NCI-H1417 treated with DMSO at 0.1 percent for 48 hours (cell line): ENCODE measurements at places on chromosomes 5 and 9.

GRCh38 chr5:143931986-143932385 lies 120.0 kb downstream of the HMHB1 start:
- DNase-seq = no peak

DNA sequence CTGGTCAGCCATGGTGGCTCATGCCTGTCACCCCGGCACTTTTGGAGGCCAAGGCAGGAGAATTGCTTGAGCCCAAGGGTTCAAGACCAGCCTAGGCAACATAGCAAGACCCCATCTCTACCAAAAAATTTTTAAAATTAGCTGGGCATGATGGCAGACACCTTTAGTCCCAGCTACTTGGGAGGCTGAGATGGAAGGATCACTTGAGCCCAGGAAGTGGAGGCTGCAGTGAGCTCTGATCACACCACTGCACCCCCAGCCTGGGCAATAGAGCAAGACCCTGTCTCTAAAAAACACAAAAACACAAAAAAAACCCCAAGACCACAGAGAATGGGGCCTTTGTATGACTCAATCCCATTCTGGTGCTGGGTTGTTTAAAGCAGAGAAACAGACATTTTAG lies 44.0 kb downstream of the MED27 start:
- no peak for DNase-seq

GRCh38 chr9:114911167-114911821 lies 19.1 kb downstream of the TNFSF8 start:
- peak; percentile 40 for DNase-seq

GRCh38 chr5:1985781-1986180 lies 103.1 kb upstream of the IRX4 start:
- no peak for DNase-seq

DNA sequence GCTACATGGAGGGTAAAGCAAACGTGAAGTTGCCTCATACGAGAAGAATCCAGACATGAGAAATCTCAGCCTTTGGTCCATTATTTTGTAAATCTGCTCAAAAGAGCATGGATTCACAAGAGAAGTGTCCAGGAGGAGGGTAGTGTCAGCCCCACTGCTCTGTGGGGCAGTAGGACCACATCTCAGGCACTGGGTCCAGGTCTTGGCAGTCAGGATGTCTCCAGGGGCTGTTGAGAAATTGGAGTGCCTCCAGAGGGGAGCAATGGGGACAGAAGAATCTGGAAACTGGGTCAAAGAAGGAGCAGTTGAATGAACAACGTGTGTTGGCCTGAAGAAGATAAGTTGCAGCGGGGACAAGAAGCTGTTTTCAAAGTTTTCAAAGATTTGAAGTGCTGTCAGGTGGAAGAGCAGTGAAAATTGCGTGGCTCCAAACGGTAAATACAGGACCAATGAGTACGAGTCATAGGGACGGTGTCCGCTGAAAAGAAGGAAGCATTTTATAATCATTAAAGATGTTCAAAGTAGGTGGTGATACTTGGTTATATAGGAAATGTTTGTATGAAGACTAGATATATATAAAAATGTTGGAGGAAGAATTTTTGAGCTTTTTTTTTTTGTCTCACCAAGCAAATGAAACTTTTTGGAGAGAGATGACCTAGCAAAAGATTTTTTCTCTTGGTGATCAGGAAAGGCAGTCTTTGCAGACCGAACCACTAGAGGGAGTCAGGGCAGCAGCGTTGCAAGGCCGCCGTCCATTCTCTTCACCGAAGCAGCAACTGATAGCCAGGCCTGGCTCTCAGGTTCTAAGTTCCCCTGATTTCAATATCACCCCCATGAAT lies 57.1 kb upstream of the ZBED3 start:
- DNase-seq = no peak

GRCh38 chr9:110029429-110029955 lies 178.5 kb downstream of the C9orf152 start:
- no peak for DNase-seq
